Stimulated activated CD4-positive, alpha-beta T cell treated with anti-CD3 and anti-CD28 coated beads, Interleukin-15, amount 100 ng/mL, for 1 hour (primary cell): ENCODE measurements at places on chromosomes 2 and 18.

- no peak for DNase-seq
Observed at GRCh38 chr2:206614811-206615210, 27.5 kb upstream of the FAM237A start.

- no peak for DNase-seq
Observed at GRCh38 chr2:219045937-219046550, 4.7 kb upstream of the CFAP65 start.

DNA sequence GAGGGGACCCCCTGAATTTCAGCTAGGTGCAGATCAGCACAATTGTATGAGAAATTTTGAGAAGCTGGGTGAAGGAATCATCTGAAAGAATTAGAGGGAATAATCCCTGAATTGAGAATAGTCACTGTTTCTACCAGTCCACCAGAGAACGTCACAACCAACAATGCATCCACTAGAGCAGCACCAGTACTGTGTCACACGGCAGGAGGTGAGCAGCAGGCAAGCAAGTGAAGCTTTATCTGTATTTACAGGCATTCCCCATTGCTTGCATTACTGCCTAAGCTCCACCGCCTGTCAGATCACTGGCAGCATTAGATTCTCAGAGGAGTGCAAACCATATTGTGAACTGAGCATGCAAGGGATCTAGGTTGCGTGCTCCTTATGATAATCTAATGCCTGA, 40.7 kb downstream of the GDF7 start:
- no peak for DNase-seq

- no peak for DNase-seq
Observed at GRCh38 chr2:180966378-180966777, 14.0 kb upstream of the UBE2E3 start.

GRCh38 chr2:31522786-31523185, 58.0 kb downstream of the SRD5A2 start:
- no peak for DNase-seq

DNA sequence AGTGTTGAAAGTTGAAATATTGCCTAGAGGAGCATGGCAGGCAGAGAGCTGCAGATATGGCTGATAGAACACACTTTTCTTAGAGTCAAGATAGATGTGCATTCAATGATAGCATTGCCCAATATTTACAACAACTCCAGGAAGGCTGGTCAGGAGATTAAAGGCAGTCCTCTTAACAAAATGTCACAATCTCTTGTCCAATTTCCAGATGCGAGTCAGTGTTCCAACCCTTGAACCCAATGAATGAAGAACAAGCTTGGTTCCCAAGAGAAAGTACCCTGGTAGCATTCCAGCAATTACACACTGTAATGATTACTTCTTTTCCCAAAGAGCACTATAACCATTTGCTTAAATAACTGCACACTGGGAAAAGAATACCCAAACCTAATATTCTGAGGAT, 839.4 kb upstream of the VRK2 start:
- no peak for DNase-seq

DNA sequence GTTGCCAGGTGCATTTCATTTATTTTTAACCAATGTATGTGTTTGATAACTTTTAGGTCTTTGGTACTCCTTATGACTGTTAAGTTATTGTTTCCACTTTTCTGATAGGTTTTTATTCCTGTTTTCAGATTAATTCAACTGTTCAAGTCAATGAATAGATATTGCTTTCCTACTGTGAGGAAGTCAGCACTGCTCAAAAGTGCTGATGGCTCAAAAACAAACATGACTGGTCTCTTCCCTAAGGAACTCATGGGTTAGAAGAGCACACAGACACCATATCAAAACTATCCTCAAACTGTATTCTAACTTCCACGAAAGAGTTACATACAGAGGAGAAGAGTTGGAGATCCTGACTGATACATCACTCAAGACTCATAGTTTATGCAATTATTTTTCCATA, 39.9 kb upstream of the REG3G start:
- DNase-seq, result no peak

GRCh38 chr2:171086352-171087290, 74.1 kb downstream of the TLK1 start:
- no peak for DNase-seq

GRCh38 chr18:69494841-69495240, 94.2 kb downstream of the DOK6 start:
- DNase-seq, result no peak

DNA sequence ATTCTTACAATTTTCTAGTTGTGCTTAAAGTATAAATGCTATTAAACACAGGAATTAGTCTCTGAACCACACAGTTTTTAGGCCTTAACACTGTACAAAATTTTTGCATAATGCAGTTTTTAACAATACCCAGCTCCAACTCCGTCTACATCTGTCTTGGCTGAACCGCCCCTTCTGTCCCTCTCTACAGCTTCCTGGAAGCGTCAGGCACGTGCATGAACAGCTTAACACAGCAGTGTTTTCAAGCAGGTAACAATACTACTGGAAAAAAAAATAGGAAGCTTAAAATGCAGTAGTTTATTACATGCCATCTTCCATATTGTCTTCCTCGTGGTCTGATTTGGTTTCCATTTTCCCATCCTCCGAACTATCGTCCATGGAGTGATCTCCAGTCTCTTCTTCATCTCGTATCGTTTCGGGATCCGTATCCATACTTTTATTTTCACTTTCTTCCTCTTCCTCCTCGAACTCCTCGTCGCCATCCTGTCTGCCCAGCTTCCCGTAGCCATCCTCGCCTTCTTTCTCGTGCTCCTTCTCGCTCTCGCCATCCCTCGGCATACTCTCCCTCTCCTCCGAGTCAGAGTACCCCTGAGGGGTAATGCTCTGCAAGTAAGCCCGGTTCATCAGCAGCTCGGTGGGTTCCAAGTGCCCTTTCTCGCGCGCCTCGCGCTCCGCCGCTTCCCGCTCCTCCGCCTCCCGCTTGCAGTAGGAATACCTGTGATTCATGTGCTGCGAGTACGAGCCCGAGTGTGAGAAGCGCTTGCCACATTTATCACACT, 130.6 kb downstream of the ZEB2 start:
- no peak for DNase-seq

DNA sequence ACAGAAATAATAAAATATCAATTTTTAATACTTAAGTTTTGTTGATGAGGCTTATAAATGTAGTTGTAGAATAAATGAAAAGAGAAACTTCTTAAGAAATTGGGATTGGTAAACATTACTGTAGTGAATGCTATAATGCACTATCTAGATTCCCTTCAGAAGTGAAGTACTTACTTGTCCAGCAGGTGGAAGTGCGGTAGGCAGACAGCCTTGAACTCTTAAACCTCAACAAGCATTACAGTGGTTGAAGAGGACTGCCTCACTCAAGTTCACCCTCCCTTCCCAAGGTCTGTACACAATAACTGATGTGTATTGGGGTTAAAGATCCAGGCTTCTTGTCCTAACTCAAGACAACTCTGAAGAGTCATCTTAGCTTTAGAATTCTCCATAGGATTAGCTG, 931.0 kb upstream of the LRRTM1 start:
- no peak for DNase-seq

DNA sequence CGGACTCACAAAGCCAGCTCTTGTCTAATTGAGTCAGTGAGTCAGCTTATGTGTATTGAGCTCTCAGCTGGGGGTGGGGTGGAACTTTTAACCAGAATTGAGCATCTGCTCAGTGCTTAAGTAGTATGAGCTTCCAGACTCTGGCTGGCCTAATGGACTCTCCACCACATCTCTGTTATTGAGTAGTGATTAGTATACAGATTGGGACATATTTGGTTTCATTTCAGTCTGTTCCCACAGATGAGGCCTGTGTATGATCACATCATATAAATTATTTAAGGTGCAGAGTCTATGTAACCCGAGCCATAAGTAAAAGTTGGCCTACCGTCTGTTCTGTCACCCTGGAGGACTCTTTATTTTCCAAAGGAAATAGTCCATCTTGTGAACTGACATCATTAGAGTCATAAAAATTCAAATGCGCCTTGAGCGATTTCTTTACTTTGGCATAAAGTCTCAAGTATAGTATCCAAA, 152.1 kb downstream of the THSD7B start:
- no peak for DNase-seq
